ENCODE measurements at places on chromosomes 1 and 21.
A peak's percentile ranks its signal among the peaks of the same experiment; 100 is the strongest.

DNA sequence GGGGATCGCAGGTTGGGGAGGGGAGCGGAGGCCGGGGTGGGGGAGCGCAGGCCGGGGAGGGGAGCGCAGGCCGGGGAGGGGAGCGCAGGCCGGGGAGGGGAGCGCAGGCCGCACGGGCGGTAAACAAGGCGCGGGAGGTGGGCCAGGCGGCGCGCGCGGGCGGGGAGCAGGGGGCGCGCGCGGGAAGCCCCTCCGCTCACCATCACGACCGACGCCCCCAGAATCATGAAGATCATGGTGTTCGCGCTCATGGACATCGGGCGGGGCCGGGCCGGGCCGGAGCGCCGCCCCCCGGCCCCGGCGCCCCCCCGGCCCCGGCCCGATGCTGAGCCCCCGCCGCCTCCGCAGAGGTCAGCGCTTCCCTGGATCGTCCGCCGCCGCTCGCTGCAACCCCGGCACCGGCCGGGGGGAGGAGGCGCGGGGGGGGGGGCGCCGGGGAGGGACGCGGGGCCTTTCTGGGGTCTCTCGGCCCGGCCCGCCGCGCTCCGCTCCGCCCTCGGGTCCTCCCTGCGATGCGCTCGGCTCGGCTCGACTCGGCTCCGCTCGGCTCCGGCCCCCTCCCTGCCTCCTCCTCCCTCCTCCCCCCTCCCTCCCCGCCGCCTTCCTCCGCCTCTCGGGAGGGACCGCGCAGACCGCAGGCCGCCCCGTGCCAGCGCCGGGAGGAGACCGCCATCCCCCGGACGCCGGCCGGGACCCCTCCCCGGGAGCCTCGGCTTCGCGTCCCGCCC lies at the start of gene TMEM240:
TMEM240 (minus strand) TSS at position 535 of the 728 bp plus-strand sequence; CDS start at position 257, 278 bp downstream.
- H3K27ac ChIP-seq: peak within 1 kb of the TSS; percentile 27
- H3K4me3 ChIP-seq: peak within 1 kb of the TSS; percentile 83
- H3K36me3 ChIP-seq: peaks cover 7% of the 10 kb centered on the region
- H3K4me1 ChIP-seq: peaks cover 11% of the 10 kb centered on the region
- peaks cover 8% of the 10 kb centered on the region for H3K27me3 ChIP-seq
- peak; percentile 66 for DNase-seq

- peaks cover 2% of the 10 kb centered on the region for H3K27me3 ChIP-seq
- no peak for DNase-seq
- H3K4me3 ChIP-seq: no peak overlapping the region
- H3K4me1 ChIP-seq: peaks cover 24% of the 10 kb centered on the region
- peaks cover 23% of the 10 kb centered on the region for H3K36me3 ChIP-seq
Measured at GRCh38 chr1:153669606-153670005, 1.2 kb downstream of the ILF2 start.

DNA sequence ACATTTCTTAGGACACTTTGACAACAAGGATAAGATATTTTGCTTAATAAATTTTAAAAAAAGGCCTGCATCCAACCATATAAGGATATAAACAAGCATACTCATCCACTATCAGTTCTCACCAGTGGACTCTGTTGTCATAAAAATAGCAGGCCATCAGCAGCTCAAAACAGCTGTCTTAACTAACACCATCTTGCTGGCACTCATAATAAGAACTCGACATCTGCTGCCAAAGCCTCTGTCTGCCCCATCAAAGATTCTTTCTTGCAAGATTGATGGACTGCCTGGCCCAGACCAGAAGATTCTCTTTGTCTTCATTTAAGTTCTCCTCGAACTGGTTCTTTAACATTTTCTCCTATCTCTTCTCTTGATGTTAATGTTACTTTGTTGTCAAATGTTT lies 10.1 kb downstream of the JMJD4 start:
- peaks cover 31% of the 10 kb centered on the region for H3K27me3 ChIP-seq
- no peak for DNase-seq

DNA sequence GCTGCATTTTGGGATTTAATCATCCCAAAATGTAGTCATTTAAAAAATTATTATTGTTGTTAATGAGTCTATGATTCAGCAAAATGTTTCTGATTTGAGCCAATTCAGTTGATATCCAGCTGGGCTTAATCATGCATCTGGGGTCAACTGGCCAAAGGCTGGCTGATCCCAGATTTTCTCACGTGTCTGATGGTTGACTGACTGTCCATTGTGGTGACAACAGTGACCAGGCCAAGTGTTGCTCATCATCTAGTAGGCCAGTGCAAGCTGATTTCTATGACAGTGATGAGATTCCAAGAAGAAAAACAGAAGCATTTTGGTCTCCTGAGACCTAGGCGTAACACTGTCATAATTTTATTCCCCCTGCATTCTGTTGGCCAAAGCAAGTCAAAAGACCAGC lies 80.1 kb upstream of the ZC3H11B start:
- H3K4me1 ChIP-seq: peaks cover 24% of the 10 kb centered on the region
- H3K27me3 ChIP-seq: no peaks in the 10 kb centered on the region
- H3K27ac ChIP-seq: no peak overlapping the region

GRCh38 chr1:89364954-89365550 lies 1.2 kb downstream of the GBP6 start:
- H3K27me3 ChIP-seq: peaks cover 12% of the 10 kb centered on the region
- no peak overlapping the region for H3K27ac ChIP-seq
- no peak for DNase-seq
- no peaks in the 10 kb centered on the region for H3K36me3 ChIP-seq

- H3K4me3 ChIP-seq: no peak overlapping the region
- peaks cover 10% of the 10 kb centered on the region for H3K27me3 ChIP-seq
- no peaks in the 10 kb centered on the region for H3K4me1 ChIP-seq
- H3K36me3 ChIP-seq: peaks cover 3% of the 10 kb centered on the region
Measured at GRCh38 chr1:209920844-209921243, 17.2 kb upstream of the SYT14 start.

DNA sequence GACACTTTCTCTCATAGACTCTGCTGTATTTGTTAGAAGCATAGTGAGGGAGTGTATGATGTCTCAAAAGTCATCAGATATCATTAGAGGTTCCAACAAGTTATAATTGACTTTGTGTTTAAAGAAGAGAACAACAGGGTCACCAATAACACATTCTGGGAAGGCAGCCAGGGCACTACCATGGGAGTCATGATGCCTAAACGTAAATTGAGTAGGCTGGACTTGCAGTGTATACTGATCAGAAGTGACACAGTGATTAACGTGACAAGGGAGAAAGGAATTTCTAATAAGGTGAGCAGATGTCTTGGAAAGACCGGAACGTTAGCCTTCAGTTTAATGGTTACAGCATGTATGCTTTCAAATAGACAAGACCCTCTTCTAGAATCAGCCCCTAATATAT lies 973.2 kb downstream of the NCAM2 start:
- H3K36me3 ChIP-seq: no peaks in the 10 kb centered on the region
- H3K27ac ChIP-seq: no peak overlapping the region
- no peak overlapping the region for H3K4me3 ChIP-seq
- no peak for DNase-seq

GRCh38 chr1:21815724-21816321 lies 3.8 kb downstream of the LDLRAD2 start:
- peak; percentile 22 for DNase-seq
- H3K4me1 ChIP-seq: peaks cover 29% of the 10 kb centered on the region
- H3K27ac ChIP-seq: peak overlapping the region; percentile 75
- peaks cover 5% of the 10 kb centered on the region for H3K27me3 ChIP-seq
- H3K4me3 ChIP-seq: peak overlapping the region; percentile 38
- H3K36me3 ChIP-seq: no peaks in the 10 kb centered on the region

DNA sequence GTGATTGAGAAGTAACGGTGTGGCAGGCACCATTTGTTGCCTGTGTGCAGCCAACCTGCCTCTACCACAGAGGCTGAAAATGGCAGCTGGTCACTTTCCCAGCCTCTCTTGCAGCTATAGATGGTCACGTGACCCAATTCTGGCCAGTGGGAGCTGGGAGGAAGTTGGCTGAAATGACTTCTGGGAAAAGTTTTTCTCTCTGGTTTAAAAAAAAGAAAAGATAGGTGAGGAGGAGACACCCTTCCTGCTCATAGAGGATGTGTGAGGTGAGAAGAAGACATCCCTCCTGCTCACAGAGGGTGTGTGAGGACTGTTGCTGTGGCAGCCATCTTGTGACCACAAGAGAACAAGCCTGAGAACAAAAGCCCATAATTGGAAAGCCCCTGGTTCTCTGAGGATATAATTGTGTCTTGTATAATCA lies 122.8 kb downstream of the SYF2 start:
- no peak overlapping the region for H3K27ac ChIP-seq
- DNase-seq: no peak
- peaks cover 40% of the 10 kb centered on the region for H3K27me3 ChIP-seq
- peaks cover 8% of the 10 kb centered on the region for H3K4me1 ChIP-seq

GRCh38 chr1:44263568-44264450 lies 50.5 kb downstream of the DMAP1 start:
- H3K27me3 ChIP-seq: no peaks in the 10 kb centered on the region
- no peak for DNase-seq
- peaks cover under 1% of the 10 kb centered on the region for H3K36me3 ChIP-seq
- H3K27ac ChIP-seq: no peak overlapping the region
- no peak overlapping the region for H3K4me3 ChIP-seq

DNA sequence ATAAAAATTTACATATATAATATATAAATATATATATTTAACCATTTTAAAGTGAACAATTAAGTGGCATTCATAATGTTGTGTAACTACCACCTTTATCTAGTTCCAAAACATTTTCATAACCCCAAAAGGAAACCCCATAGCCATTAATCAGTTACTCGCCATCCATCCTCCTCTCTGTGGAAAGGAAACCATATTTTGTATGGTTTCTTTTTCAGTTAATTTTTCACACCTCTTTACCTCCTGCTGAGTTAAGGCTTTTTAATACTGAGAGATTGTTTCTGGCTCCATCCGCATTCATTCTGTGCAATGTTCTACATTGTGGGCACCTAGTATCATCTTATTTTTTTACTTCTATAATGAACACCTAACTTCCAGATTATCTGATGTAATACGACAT lies 512.1 kb downstream of the LMO4 start:
- no peaks in the 10 kb centered on the region for H3K4me1 ChIP-seq
- no peaks in the 10 kb centered on the region for H3K36me3 ChIP-seq
- no peaks in the 10 kb centered on the region for H3K27me3 ChIP-seq
- H3K27ac ChIP-seq: no peak overlapping the region

GRCh38 chr1:41479000-41479807 lies 5.3 kb downstream of the EDN2 start:
- peaks cover 13% of the 10 kb centered on the region for H3K4me1 ChIP-seq
- H3K27me3 ChIP-seq: no peaks in the 10 kb centered on the region
- H3K27ac ChIP-seq: peak overlapping the region; percentile 86
- no peak overlapping the region for H3K4me3 ChIP-seq
- no peak for DNase-seq
- H3K36me3 ChIP-seq: no peaks in the 10 kb centered on the region

DNA sequence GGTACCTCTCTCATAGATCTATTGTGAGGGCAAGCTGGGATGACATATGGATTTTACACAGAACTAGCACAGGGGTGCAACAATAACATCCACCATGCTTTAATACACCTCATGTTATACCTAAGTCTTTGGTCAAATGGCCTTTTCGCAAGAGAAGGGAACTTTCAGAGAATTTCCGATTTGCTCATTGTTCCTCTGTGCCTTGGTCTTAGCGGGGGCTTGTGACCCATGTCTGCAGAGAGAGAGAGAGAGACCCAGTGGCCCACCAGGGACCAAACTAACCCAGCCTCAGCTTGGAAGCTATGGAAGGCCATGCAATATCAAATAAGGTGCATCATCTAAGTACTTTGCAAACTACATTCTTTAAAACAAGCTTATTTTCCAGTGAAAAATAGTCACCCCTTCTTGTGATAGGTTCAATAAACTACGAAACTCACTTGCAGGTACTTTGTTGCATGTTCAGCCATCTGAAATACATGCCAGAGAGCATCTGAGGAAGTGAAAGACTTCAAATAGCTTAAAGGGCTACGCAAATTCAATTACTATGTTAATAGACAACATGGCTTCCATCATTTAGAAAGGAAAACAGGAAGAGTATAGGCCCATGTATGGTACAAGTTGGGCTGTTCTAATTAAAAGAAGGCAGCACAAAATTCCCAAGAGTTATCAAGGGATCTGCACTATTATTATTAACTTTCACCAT lies 100.7 kb downstream of the KCNN3 start:
- peaks cover 9% of the 10 kb centered on the region for H3K4me1 ChIP-seq
- no peaks in the 10 kb centered on the region for H3K36me3 ChIP-seq
- peaks cover 12% of the 10 kb centered on the region for H3K27me3 ChIP-seq
- no peak for DNase-seq

GRCh38 chr1:206933333-206933945 lies 11.7 kb upstream of the FCMR start:
- H3K27ac ChIP-seq: peak overlapping the region; percentile 71
- no peak for DNase-seq
- H3K27me3 ChIP-seq: no peaks in the 10 kb centered on the region
- no peak overlapping the region for H3K4me3 ChIP-seq

DNA sequence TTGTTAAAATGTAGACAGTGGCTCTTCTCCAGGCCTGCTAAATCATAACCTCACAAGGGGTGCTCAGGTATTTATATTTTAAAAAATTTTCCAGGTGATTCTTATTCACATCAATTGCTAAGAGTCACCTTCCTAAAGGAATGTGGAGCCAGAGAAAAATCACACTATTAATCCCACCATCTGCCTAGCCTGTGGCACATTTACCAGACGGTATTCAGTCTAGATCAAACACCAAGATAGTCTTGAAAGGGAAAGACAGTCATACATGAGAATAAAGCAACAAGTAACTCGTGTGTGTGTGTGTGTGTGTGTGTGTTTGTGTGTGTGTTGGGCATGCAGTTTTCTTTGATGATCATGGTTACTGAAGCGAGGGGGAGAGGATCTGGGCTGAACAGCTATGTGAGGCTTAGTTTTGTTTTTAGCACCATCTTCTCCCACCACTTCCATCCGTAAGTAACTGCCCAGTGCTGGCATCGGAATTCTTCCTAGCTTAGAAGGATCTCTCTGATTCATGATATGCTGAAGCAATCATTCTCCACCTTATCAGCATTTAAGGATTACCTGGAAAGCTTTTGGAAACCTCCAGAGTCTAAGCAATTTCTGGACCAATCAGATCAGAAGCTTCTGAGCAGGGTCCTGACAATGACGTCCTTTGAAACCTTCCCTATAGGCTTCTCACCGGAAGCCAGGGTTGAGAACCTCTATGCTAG lies 2.4 kb upstream of the DPT start:
- H3K36me3 ChIP-seq: no peaks in the 10 kb centered on the region
- H3K4me1 ChIP-seq: peaks cover 9% of the 10 kb centered on the region
- H3K4me3 ChIP-seq: no peak overlapping the region

- no peaks in the 10 kb centered on the region for H3K27me3 ChIP-seq
- no peak overlapping the region for H3K4me3 ChIP-seq
- no peaks in the 10 kb centered on the region for H3K36me3 ChIP-seq
- no peak for DNase-seq
Measured at GRCh38 chr1:98538106-98538505, 123.4 kb upstream of the SNX7 start.

- H3K27ac ChIP-seq: no peak overlapping the region
- H3K36me3 ChIP-seq: peaks cover 2% of the 10 kb centered on the region
- H3K27me3 ChIP-seq: no peaks in the 10 kb centered on the region
- DNase-seq: no peak
- no peaks in the 10 kb centered on the region for H3K4me1 ChIP-seq
- no peak overlapping the region for H3K4me3 ChIP-seq
Measured at GRCh38 chr1:54559771-54560231, 11.8 kb downstream of the ACOT11 start.

Data from neural crest cell (in vitro differentiated cells).